NCI-H2029 (cell line): ENCODE measurements at places on chromosomes 6 and 20.
A peak's percentile ranks its signal among the peaks of the same experiment; 100 is the strongest.

- DNase-seq, result no peak
Observed at GRCh38 chr6:108337721-108338120, 42.9 kb downstream of the AFG1L start.

- DNase-seq, result no peak
Observed at GRCh38 chr6:32843331-32843978, 392 bp downstream of the PSMB8 start.

- no peak for DNase-seq
Observed at GRCh38 chr6:57137350-57137749, 34.8 kb upstream of the BAG2 start.

DNA sequence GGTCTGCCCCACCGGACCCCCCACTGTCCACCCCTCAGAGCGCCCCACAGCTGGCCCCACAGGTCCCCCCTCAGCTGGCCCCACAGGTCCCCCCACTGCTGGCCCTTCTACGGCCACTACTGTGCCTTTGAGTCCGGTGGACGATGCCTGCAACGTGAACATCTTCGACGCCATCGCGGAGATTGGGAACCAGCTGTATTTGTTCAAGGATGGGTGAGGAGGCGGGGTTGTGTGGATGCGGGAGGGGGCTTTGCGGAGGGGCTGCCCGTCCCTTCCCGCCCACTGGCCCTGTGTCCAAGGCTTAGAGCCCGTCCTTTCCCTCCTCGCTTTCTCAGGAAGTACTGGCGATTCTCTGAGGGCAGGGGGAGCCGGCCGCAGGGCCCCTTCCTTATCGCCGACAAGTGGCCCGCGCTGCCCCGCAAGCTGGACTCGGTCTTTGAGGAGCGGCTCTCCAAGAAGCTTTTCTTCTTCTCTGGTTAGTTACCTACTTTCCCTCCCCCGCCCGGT is 4.7 kb downstream of the MMP9 start:
- DNase-seq, result no peak

- no peak for DNase-seq
Observed at GRCh38 chr20:20085071-20085470, 32.7 kb downstream of the CFAP61 start.

GRCh38 chr20:39799366-39799965 is 837.3 kb downstream of the DHX35 start:
- DNase-seq, result no peak

DNA sequence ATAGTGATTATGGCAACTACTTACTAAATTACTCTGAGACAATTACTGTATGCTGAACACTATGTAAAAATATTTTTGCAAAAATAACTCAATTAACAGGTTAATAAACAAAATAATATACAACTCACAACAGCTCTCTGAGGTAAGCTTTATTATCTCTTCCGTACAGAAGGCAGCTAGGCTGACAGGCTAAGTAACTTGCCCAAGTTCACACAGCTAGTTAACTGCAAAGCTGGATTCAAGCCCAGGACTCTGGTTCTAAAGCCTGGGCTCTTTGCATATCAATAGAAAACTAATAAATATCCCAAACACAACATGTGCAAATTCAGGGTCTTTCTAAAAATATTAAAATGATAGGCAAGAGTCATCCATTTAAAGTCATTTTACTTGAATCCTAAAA is 169.5 kb upstream of the BEND3 start:
- DNase-seq, result no peak

- DNase-seq, result no peak
Observed at GRCh38 chr6:157054531-157054979, 268.8 kb downstream of the TMEM242 start.

DNA sequence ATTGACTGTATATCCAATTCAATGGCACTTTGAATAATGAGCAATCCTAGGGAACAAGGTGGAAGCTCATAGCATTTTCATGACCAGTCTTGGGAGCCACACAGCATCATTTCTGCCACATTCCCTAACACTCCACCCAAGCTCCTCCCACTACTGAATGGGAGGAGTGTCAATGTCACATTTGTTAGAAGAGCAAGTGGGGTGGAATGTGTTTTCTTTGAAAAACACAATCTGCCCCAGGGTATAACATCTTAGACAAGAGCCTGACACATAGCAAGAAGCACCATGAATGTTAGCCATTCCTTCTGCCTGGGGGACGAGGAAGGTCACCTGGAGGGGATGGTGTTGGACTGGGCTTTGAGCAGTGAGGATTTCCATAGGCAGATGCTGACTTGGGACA is 258.3 kb upstream of the PMEPA1 start:
- DNase-seq, result no peak

DNA sequence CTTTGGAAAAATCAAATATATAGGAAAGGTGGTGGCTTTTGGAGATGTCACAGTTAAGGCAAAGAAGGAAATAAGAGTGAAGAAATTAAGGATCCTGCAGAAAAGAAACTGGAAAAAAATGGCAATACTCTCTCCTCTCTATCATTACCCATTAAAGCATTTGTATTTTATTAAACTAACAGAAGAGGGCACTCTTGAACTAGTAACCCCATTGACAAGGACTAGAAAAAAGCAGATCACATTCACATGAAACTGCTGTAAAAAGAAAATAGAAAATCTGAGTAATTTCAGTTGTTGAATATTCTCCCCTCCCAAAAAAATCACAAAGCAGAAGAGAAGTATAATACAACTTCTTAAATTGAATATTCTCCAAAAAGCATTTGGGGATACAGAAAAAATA is 104.1 kb upstream of the SLC35B3 start:
- DNase-seq, result peak; percentile 79

GRCh38 chr20:36237477-36237876 is 1.2 kb downstream of the AAR2 start:
- no peak for DNase-seq

GRCh38 chr6:162358625-162359024 is 368.9 kb downstream of the PRKN start:
- DNase-seq, result no peak

- DNase-seq, result no peak
Observed at GRCh38 chr20:7817286-7817685, 123.0 kb downstream of the HAO1 start.

GRCh38 chr6:27545271-27546046 is 72.6 kb upstream of the ZNF184 start:
- DNase-seq, result no peak

DNA sequence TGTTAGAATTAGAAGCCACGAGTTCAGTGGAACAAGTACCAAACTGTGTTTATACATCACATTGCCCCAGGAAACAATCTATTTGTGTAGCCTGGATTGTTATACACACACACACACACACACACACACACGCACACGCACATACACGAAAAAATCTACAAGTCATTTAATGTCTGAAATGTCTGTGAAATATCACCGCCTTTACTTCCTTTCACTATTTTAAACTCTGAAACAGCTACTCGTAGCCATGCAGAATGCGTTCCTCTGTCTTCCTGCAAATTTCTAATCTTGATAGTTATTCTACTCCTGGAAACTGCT is 84.4 kb upstream of the SCAF8 start:
- DNase-seq, result no peak

- no peak for DNase-seq
Observed at GRCh38 chr6:11357285-11357684, 124.8 kb upstream of the NEDD9 start.

- no peak for DNase-seq
Observed at GRCh38 chr20:10863337-10864060, 189.7 kb upstream of the JAG1 start.

GRCh38 chr6:89934685-89935366 is 40.6 kb downstream of the GJA10 start:
- DNase-seq, result no peak

DNA sequence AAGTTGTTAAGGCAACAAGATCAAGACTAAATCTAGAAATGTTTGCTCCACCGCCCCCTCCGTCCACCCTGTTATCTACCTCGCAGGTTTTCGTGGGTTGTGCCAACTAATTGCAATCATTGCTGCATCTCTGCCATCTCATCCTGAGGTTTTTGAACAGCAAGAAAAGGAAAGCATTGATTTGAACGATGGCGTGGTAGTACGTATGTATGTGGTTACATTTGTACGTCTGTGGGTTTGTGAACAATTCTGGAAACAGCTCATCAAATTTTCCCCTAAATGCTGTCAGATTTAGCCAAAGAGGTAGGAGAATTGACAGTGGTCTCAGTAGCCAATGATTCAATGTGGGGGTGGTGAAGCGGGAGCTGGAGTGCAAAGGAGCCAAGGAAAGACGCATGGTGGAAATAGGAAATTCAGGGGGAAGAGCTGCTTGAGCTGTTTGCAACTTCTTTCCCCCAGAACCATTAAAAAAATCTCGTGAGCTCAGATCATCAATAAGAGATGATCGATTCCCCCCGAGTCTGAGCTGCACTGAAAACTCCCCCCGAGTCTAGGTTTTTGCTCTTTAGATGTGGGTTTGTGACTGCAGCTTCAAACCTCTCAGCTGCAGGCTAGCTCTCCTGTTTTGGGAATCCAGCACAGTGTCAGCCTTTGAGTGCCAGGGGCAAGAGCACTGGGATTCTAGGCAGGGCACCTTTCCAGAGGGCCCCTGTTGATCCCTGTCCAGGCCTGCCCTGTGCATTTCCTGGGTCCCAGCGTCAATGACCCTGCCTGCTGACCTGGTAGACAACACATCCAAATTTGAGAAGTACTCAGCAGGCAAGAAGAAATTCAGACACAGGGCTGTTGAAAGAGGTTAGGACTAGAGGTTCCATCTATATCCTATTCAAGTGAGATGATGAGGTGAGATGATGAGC is 72.6 kb upstream of the LY86 start:
- no peak for DNase-seq

GRCh38 chr6:154438882-154439415 is 71.5 kb downstream of the CNKSR3 start:
- no peak for DNase-seq

- no peak for DNase-seq
Observed at GRCh38 chr20:48019496-48019895, 234.2 kb upstream of the SULF2 start.

DNA sequence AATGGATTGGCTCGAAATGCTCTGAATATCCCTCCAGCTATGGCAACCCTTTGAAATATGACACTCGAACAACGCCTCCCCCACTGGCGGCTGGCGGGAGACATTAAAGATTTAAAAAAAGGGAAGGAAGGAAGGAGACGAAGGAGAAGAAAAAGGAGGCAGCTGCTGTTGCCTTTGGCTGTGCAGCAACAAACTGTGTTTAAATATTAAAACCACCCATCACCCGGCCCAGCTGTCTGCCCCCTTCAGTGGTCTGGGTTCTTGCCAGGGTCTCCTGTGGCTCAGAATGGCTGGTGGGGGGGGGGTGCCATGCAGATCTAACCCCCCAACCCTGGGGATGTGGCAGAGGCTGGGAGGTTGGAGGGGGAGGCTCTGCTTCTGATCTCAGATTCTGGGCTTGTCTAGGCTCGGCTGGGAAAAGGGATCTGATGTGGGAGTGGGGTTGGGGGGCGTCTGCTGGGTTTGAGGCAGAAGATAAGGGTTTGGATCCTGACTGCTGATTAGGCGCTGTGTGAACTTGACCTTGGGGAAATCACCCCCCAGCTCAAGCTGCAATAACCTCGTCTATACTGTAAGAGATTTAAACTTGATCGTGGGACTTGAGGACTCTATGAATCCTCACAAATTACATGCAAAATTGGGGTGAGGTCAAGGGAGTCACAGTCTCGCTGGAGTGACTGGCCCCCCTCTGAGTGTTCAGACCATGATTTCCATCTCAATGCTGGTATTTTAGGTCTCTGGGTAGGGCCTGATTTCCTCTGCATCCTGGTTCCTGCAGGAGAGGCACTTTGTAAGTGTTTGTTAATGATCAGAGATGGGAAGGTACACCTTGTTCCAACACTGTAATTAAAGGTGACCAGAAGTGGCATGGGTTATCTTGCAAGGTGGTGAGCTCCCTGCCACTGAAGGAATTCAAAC is 40.3 kb upstream of the BLCAP start:
- peak; percentile 12 for DNase-seq

DNA sequence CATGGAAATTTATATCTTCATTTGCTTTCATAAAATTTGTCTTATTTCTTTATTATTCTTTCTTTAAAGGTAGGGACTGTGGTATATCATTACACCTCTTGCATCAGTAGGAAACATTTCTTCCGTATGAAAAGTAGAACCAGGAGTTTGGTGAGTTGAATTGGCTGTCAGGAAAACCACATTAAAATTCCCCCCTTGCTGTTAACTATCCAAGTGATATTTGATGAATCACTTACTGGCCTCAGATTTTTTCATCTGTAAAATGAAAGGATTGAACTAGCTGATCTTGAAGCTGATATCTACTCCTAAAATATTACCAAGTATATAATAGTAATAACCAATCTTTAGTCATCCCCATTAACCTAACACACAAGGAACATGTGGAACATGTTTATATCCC is 460.9 kb downstream of the GJA1 start:
- no peak for DNase-seq

DNA sequence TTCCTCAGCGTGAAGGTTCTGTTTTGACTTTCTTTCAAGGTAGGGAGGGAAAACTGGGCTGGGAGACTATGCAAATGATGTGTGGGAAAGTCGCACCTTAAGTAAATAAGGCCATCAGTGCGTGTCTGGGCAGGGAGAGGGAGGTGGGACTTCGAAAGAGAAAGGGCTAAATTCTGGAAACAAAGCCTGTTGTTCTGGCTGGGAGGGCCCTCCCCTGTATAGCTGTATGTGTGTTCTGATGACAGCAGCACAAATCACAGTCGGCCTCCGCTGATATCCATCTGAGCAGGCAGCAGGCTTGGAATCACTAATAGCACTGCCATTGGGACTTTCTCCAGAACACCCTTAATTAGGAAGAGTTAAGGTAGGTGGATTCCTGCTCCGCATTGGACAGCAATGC is 19.2 kb downstream of the JAG1 start:
- no peak for DNase-seq

- DNase-seq, result no peak
Observed at GRCh38 chr6:56238352-56238751, 9.0 kb downstream of the COL21A1 start.

GRCh38 chr20:7935027-7935551 is 5.2 kb downstream of the HAO1 start:
- no peak for DNase-seq
